ENCODE measurements at places on chromosomes 16 and 17.

DNA sequence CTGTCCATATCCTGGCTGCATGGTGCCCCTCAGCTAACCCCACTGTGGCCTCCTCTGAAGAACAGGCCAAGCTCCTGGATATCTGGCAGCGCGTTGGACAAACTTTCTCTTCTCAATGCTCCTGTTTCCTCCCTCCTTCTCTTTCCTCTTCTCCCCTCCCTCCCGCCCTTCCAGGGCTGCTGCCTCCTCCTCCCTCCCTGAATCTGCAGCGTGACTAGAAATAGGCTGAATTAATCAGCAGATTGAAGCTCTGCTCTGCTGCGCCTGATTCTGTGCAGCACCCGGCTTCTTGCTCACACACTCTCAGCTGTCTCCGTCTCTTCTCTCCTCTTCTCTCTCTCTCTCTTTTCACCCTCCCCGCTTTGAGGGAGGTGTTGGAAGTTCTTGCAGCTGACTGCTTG is 19.8 kb downstream of the TMEM94 start:
- H3K27me3 ChIP-seq: no peaks in the 10 kb centered on the region
- no peak overlapping the region for H3K27ac ChIP-seq
- peaks cover 39% of the 10 kb centered on the region for H3K36me3 ChIP-seq

- H3K27ac ChIP-seq: peak within 1 kb of the TSS; percentile 84
- peak; percentile 86 for DNase-seq
- peaks cover 35% of the 10 kb centered on the region for H3K4me1 ChIP-seq
Observed at GRCh38 chr17:7857713-7858521, at the start of gene CYB5D1. Gene CYB5D1 (plus strand): TSS chr17:7858003. CDS start chr17:7858135, 132 bp downstream.

GRCh38 chr17:19470530-19471261 is 59.7 kb downstream of the RNF112 start:
- no peak overlapping the region for H3K27ac ChIP-seq
- no peaks in the 10 kb centered on the region for H3K27me3 ChIP-seq
- H3K4me1 ChIP-seq: no peaks in the 10 kb centered on the region
- H3K4me3 ChIP-seq: no peak overlapping the region

GRCh38 chr16:56965149-56966092 is 3.7 kb downstream of the CETP start:
- no peaks in the 10 kb centered on the region for H3K27me3 ChIP-seq
- peaks cover 22% of the 10 kb centered on the region for H3K4me1 ChIP-seq
- H3K4me3 ChIP-seq: no peak overlapping the region
- no peaks in the 10 kb centered on the region for H3K36me3 ChIP-seq
- no peak overlapping the region for H3K27ac ChIP-seq

DNA sequence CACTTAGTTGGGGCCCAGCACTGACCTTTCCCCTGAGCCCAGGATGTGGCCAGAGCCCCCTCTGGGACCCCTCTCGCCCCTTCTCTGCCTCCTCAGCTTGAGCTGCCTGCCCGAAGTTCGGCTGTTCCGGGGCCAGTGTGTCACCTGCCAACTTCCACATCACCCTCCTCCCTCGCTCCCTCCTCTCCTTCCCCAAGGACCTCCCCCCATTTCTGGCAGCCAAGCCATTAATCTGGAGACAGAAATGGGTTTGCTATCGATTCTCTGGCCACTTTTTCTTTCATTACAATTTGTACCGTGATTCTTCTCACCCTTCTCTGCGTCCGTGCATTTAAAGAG is 8.8 kb upstream of the ADAM11 start:
- H3K36me3 ChIP-seq: no peaks in the 10 kb centered on the region
- no peak overlapping the region for H3K27ac ChIP-seq
- DNase-seq: no peak
- H3K4me3 ChIP-seq: no peak overlapping the region
- no peaks in the 10 kb centered on the region for H3K4me1 ChIP-seq

DNA sequence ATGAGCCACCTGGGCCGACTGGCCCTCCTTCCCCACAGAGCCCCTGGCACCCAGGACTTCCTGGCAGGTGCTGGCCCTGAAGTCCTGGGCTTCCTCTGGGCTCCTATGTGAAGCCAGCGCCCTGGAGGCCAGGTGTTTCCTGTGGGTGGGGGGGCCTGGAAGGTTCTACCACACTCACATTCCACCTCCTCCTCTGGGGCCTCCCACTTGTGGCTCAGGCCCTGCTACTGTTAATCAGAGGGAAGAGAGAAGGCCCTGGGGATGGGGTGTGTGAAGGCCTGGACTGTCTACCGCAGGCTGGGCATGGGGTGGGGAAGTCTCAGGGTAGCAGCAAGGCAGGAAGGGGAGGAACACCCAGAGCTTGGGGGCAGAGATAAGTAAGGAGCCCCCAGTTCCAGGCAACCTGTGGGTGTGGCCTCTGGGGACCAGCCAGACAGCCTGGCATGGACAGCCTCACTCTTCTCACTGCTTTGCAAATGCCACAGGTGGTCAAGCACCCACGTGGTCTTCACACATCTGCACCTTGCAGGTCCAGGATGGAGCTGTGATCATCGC is 111.9 kb upstream of the TNRC6C start:
- peaks cover 68% of the 10 kb centered on the region for H3K4me1 ChIP-seq
- DNase-seq: peak; percentile 37
- H3K27me3 ChIP-seq: no peaks in the 10 kb centered on the region

GRCh38 chr16:4958510-4959438 is 644 bp downstream of the SEC14L5 start:
- peaks cover 26% of the 10 kb centered on the region for H3K4me1 ChIP-seq
- H3K27me3 ChIP-seq: peaks cover 16% of the 10 kb centered on the region
- no peaks in the 10 kb centered on the region for H3K36me3 ChIP-seq
- no peak overlapping the region for H3K27ac ChIP-seq
- peak overlapping the region; percentile 52 for H3K4me3 ChIP-seq

DNA sequence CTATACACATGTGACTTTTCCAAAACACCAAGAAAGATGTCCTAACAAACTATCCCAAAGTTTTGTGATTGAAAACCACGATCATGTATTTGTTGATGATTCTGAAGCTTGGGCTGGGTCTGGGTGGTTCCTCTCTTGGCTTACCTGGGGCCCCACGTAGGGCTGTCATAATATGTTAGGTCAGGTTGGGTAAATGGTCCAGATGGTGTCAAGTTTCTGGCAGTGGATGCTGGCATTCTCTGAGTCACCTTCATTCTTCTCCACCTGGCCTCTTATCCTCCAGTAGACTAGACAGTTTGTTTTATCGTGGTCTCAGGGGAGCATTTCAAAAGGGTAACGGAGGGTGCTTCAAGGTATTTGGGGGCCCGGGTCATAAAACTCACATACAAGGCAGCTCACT is 39.4 kb downstream of the SYCE1L start:
- DNase-seq: no peak
- no peaks in the 10 kb centered on the region for H3K27me3 ChIP-seq

- DNase-seq: no peak
- no peaks in the 10 kb centered on the region for H3K4me1 ChIP-seq
- H3K27me3 ChIP-seq: no peaks in the 10 kb centered on the region
- no peak overlapping the region for H3K27ac ChIP-seq
- no peak overlapping the region for H3K4me3 ChIP-seq
Observed at GRCh38 chr16:70158261-70158939, 15.2 kb upstream of the CLEC18C start.

GRCh38 chr16:9091867-9092281 is 430 bp downstream of the HAPSTR1 start:
- H3K36me3 ChIP-seq: peaks cover 36% of the 10 kb centered on the region
- H3K27ac ChIP-seq: peak overlapping the region; percentile 90
- peak overlapping the region; percentile 89 for H3K4me3 ChIP-seq
- H3K27me3 ChIP-seq: no peaks in the 10 kb centered on the region
